ENCODE measurements at places on chromosomes 5 and 9. TPM values are rescaled to one million over a fixed set of nuclear protein-coding genes. Genes with fewer than 3 reads are reported as not detected.

SOHLH1 gene
- total RNA-seq = not detected

DNA sequence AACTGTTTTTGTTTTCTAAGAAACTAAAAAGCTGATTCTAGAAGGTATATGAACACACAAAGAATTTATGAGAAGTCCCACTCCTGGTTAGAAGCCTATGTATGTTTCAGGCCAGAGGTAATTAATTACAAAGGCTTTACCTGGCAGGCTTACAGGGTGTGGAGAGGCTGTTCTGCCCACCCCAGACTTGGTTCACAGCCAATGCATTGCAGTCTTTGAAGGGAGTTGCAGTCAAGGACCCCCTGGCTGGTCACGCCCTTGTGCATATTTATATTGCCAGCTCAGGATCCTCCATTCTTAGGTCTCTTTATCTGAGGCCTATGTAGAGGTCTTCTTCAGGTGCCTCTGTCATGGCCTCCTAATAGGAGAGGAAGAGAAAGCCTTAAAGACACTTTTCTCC, 13.6 kb upstream of the PRSS3 start:
- no peak for DNase-seq

DNA sequence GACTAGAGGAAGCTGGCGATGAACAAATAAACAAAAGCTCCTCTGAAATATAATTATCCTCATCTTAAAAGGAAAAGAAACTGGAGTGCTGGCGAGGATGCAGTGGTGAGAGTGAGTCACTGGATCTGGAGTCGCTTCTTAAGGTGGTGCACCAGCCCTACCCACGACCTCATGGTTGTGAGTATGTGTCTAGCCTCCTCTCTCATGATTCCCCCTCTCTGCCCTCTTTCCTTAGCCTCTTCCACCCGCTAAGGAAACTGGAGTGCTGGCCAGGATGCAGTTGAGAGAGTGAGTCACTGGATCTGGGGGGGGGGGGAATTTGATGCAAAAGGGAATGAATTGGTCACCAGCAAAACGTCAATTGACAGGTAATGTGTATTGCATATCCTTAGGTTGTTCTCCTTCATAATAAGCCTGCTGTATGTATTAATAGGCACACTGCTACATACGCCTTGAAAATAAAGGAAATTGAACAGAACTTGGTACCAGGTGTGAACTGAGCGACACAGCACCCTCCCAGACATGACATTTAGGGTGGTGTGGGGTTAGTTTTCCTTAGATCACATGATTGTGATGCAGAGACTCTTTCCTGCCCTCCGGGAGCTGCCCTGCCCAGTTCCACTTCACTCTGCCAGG, 36.3 kb upstream of the EBF1 start:
- DNase-seq = no peak

PCDHB8 gene
- 0.25 TPM for total RNA-seq

DNA sequence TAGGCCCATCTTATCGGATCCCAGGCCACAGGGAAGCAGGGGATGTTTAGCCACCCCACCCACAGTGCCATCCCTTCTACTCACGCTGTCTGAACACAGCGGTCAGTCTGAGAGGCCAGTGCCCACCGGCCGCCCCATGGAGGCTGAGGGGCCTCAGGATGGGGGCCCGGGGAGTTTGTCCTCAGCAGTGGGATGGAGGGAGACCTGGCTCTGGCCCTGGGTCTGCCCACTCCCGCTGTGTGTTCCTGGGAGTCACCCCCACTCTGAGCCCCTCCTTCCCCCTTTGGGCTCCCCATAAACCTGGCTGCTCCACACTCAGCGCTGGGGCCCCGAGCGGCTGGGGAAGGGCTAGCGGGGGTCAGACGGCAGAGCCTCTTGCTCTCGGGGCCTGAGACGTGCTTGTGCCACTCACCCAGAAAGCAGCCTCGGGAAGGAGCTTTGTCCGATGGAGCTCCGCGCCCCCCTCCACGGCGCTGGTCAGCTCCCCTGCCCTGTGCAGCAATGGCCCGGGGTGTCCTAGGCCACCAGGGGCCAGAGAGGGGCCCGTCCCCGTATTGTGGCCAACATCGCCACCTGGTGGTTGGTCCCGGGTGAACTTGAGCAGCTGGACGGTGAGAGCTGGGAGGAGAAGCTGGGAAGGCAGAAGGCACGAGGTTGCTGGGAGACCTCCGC, 10.9 kb upstream of the LAMC3 start:
- DNase-seq = peak; percentile 75

UIMC1 gene
- 30.0 TPM for total RNA-seq

GRCh38 chr5:99141534-99142128, 212.8 kb upstream of the CHD1 start:
- no peak for DNase-seq

DNA sequence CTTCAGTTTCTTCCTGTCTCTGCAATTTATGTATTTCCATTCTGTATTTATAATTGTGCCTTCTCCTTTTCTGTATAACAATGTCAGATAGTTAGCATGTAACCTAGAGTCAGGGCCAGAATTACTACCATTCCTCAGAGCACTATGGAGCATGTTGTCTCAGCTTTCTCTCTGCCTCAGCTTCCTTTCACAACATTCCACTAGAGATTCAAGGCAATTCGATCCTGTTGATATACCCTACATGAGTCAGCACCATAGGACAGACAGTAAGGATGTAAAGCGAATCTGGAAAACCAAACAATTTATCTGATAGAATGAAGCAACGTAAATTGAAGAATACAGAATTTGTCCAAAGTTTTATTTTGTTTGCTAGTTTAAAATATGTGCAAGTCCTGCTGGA, 728.3 kb upstream of the SEMA6A start:
- no peak for DNase-seq

GRCh38 chr9:15271403-15271802, 35.6 kb downstream of the TTC39B start:
- DNase-seq = no peak

DNA sequence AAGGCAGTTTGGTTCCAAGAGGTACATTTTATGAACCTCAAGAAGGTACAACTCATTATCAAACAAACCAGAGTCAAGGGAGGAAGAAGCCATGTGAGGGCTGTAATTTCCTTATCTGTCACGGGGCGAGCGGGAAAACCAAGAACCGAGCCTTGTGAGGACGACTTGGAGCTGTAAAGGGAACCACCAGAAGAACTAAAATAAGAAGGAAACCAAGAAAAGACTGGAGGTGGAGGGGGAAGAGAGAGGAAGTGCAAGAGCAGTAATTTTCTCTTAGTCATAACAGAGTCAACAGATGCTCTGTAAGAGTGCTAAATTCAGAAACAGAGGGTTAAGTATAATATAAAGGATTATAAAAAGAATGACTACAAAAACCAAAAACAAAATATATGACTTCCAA, 127.1 kb downstream of the DIRAS2 start:
- no peak for DNase-seq

DNA sequence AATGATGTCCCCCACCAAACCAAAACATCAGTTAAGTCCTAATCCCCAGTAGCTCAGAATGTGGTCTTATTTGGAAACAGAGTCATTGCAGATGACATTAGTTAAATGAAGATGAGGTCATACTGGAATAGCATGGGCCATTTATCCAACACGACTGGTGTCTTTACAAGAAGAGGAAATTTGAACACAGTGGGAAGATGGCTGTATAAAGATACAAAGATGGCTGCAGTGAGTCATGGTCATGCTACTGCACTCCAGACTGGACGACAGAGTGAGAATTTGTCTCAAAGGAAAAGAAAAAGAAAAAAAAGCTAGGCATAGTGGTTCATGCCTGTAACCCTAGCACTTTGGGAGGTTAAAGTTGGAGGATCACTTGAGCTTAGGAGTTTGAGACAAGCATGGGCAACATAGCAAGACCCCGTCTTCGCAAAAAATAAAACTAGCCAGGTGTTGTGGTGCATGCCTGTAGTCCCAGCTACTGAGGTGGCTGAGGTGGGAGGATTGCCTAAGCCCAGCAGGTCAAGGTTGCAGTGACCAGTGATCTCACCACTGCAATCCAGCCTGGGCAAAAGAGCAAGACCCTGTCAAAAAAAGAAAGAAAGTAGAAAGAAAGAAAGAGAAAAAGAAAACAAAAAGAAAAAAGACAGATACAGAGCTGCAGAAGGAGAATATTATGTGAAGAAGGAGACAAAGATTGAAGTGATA, 130.0 kb upstream of the CDKN2B start:
- DNase-seq = no peak

- DNase-seq = no peak
Observed at GRCh38 chr9:80945436-80945835, 743.9 kb downstream of the TLE1 start.

IFNA6 gene
- not detected for total RNA-seq

GRCh38 chr5:19565466-19565865, 422.5 kb downstream of the CDH18 start:
- no peak for DNase-seq

DNA sequence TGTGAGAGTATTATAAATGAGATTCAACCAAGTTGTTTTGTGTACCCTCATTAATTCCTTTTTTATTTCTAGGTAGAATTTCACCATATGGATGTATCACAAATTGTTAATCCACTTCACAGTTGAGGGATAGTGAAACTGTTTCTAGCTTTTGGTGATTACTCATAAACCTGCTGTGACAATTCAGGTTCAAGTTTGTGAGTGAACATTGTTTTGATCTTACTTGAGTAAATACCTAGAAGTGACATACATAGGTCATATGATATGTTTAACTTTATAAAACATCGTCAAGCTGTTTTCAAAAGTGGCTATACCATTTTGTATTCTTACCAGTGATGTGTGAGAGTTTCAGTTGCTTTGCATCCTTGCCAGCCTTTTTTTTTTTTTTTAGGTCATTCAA, 112.9 kb downstream of the CAMK4 start:
- DNase-seq = no peak

- no peak for DNase-seq
Observed at GRCh38 chr5:138212828-138213160, 329 bp downstream of the CDC23 start.

DNA sequence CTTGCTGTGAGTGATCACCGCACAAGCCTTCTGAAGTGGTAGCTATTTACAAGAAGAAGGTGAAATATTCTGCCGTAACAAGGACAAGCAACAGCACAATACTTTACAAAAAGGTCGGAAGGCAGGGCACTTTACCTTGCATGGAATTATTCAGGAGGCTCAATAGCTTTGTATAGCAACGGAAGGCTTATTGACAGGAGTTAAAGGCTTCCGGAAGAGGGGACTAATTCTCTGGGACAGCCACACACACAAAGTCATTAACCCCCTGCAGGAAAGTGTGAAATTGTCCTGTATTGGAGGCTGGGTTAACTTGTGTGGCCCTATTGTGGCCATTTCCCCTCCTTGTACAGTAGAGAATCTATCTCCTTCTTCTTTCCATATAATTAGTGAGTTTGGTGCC, 199.3 kb upstream of the SEMA6A start:
- no peak for DNase-seq

DNA sequence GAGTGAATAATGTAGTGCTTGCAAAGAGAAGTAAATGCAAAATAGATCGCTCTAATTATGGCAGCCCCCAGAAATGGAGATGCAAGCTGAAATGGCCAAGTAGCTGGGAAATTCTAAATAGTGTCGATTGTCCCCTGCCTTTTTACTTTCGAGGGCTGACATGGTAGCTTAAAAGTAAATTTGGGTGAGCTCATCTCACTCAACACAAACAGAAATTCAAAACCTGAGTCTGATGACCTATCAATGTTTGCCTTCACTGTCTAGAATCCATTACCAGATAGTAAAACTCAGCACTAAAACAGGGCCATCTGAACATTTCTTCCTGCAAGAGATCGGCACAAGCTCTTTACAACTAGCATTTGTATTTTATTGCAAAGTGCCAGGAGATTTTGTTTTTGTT, 7.0 kb upstream of the LHX2 start:
- DNase-seq = no peak

OR1Q1 gene
- not detected for total RNA-seq

UGT3A2 gene
- total RNA-seq = not detected

DNA sequence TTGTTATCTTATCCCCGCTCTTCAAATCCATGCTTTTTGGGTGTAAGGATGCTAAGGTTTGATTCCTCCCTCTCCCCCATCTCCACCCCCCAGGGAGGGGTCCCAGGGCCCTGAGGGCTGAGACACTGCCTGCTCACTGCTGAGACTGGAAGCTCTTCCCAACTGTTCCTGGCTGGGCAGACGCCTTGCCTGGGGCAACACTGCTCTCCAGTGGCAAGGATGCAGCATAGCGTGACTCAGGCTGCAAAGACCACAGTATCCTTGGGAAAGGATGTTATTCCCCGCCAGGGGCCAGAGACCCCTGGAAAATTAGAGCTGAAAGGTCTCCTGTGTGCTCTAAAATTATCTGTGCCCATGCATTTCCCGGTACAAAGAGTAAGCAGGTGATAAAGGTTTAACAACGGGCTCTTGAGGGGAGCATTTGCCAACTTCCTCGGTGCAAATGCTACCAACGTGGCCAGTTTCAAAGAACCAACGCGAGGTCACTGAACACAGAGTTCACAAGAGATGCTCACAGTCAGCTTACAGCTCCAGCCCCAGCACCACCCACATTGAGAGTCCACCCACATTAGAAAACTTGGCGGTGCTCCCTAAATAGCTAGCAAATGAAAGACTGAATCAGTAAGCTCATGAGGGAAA, 271.9 kb downstream of the NSG2 start:
- DNase-seq = no peak

- no peak for DNase-seq
Observed at GRCh38 chr9:89884356-89885083, 279.7 kb downstream of the GADD45G start.

ACER2 gene
- 10.6 TPM for total RNA-seq
